NT2/D1 (cell line): ENCODE measurements at places on chromosomes 5 and 9.

DNA sequence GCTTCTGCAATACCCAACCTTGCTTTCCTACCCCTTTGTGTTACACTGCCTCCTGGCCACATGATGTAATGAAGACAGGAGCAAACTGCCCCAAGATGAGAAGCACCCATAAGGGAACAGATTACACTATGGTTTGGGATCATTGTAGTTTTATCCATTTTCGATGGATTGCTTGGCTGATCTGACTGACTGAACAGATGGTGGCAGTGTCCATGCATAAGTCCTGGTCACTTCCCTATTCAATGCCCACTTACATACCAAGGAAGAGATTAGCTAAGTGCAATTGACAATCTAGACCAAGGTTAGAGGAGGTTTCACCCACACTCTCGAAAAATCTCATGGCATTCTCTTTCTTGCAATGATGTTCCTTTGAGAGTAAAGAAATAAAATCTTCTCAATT lies 319.9 kb downstream of the RAB3C start:
- no peak for DNase-seq

DNA sequence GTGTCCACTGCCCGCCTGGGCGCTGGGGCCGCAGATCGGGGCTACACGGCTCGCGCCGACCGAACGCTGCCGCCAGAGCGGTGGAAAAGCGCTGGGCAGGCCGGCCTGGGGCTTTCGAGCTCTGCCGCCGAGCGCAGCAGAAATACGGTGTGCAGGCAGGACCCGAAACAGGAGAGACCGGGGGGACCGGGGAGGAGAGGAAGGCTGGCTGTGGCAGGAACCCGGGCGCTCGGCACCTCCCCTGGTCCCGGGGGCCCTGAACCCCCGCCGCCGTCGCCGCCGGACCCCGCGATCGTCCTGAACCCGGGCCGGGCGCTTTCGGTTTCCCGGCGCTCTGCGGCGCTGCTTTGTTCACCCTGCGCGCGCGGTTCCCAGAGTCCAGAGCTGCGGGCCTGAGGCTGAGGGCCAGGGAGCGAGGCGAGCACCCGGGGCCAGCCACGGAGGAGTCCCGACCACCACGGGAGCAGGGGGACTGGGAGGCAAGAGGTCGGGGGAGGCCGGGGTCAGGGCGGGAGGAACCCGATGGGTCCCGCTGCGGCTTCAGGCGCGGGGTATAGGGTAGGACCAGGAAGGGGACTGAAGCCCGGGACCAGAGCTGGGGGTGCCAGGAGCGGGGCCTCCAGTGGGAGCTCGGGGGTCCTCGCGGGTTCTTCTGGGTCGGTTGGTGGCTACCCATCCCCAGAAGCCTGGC lies 12.0 kb downstream of the IRX2 start:
- no peak for DNase-seq

DNA sequence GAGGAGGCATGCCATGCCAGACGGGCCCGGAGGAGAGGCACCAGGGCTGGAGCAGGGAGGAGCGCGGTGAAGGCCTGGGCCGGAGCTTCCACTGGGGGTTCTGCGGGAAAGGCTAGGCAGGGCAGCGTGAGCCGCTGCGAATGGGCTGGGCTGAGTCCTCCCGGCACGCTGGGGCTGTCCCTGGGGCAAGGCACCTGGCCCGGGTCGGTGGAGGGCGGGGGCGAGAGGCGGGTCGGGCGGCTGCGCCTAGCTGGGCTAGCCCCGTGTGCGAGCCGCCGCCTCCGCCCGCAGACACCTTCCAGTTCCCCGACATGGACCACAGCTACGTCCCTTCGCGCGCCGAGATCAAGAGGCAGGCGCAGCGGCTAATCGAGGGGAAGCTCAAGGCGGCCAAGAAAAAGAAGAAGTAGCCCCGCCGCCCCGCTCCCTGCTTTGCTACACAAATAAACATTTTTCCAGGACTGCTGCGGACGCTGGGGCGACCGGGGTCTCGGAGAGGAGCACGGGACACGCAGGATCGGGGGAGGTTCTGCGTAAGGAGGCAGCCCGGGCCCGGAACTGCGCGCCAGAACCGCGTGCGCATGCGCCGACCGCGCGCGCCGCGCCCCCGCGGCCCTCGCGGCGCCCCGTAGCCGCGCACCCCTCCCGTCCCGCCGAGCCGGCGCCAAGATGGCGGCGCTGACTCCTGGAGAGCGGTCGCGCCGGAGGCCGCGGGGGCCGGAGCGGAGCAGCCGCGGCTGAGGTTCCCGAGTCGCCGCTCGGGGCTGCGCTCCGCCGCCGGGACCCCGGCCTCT lies at the start of gene RABL6:
Gene RABL6 (plus strand): TSS at position 668 of the 794 bp plus-strand sequence. CDS start 249 bp downstream, outside the sequence.
- DNase-seq: no peak

DNA sequence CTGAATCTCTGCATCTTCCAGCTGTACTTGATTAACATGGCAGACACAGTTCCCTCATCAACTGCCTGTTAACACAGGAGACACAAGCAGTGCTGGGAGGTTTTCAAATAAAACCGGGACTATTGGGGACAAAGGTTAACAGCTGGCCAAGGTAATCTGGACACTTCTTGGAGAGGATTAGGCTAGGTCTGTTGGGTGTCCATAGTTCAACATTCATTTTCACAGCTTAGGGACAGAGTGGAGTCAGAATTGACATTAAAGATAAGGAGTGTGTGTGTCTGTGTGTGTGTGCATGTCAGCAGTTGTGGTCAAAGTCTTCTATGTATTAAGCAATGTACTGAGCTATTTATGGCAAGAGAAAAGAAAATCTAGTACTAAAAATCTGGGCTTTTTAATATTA lies 216.2 kb downstream of the MED10 start:
- DNase-seq: no peak

- DNase-seq: no peak
Observed at GRCh38 chr9:21031091-21031807, at the start of gene HACD4. Gene HACD4 (minus strand): TSS chr9:21031640. CDS start chr9:21031590, 50 bp downstream.

GRCh38 chr5:107966201-107966600 lies 295.5 kb upstream of the EFNA5 start:
- no peak for DNase-seq

- DNase-seq: no peak
Observed at GRCh38 chr9:77834898-77835488, 186.9 kb upstream of the GNA14 start.
